ENCODE measurements at places on chromosomes 1 and 21.

DNA sequence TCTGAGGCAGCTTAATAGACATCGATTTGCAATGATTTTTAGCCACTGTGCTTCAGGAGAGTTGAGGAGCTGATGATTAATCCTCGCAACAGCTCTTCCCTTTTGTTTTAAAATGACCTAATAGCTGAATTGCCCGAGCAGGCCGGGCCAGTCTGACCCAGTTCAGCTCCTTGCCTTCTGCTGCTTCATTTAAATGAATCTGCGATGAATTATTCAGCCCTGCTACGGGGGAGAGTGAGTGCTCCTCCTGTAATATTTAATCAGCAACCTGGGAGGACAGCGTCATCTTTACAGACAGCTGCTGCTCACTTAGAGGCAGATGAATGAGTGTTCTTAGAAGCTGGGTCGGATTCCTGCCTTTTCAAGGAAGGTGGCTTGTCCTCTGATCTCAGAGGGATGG, 325.1 kb downstream of the CAMTA1 start:
- no peak for DNase-seq

GRCh38 chr1:15155888-15156741, 2.6 kb downstream of the TMEM51 start:
- DNase-seq = no peak

- DNase-seq = no peak
Measured at GRCh38 chr1:42777852-42778251, 6.9 kb upstream of the TMEM269 start.

GRCh38 chr1:1013922-1014648, 788 bp downstream of the ISG15 start:
- no peak for DNase-seq

DNA sequence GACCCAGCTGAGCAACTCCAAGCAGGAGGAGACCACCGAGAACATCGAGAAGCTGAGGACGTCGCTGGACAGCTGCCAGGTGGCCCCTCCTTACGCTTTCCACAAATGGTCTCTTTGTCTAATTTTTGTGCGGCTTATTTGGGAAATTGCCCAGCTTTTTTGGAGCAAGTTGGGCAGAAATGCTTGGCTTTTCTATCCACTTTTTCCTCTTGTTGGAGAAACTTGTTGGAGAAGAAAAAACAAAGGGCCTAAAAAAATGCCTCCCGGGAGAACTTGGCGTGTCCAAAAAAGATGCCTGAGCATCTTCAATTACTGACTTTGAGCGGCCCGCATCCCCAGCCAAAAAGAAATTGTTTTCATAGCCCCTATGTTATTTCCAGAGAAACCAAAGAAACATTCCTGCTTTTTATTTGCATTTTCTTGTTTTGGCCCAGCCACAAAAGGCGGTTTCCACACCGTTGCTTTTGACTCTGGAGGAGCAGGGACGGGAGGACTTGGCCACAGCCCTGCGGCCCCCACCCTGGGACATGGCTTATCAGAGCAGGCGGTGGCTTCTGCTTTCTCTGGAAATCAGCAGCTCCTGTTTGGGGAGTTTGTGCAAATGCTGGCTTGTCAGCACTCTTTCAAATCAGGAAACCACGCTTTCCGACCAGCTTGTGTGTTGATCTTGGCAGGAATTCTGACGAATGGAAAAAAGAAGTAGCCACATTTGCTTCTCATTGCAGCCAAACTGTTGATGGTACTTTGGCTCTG, 81.2 kb upstream of the EFHD2 start:
- no peak for DNase-seq

DNA sequence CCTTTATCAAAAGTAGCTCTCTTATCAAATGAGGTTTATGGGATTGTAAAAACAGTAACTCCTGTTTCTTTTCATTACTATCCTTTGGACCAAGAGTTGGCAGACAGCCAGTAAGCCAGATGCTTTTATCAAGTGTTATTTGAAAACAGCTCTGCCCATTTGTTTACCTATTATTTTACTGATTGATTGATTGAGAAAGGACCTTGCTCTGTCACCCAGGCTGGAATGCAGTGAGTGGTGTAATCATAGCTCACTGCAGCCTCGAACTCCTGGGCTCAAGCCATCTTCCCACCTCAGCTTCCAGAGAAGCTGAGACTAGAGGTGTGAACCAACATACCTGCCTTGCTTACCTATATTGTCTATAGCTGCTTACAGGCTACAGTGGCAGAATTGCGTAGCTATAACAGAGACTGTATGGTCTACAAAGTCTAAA, 3.6 kb downstream of the PRKAB2 start:
- DNase-seq = no peak

- no peak for DNase-seq
Measured at GRCh38 chr1:222334026-222334680, 213.8 kb downstream of the HHIPL2 start.

- DNase-seq = no peak
Measured at GRCh38 chr21:34609244-34609932, 5.5 kb downstream of the RCAN1 start.

DNA sequence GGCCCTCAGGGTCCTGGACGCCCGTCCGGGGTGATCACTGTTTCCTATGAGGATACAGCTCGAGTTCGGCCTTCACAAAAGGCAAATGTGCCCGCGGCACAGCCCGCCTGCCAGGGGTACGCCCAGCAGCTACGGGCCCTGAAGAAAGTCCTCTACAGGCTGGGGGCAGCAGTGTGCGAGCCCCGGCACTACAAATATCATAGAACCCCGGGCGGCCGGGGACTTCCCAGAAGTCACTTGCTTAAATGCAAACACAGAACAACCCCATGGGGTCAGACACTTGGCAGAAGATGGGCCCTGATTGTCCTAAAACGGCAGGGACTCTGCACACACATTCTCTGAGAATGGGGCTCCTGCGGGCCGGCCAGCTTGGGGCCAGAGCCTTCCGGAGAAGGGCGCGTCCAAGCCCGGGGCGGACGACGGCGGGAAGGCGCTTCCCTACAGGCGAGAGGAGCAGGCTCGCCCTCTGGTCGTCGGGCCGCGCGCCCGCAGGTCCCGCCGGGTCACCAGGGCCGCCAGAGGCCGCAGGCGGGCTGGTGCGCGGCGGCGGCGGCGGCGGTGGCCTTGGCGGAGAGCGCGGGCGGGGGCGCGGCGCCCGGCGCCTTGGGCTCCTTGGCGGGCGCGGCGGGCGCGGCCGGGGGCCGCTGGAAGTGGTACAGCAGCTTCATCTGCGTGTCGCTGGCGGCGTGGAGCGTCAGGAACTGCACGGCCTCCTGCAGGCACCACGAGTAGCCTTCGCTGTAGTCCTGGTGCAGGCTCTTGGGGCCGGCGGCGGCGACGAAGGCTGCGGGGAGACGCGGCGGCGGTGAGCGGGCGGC, 888 bp downstream of the HES5 start:
- DNase-seq = no peak

- no peak for DNase-seq
Measured at GRCh38 chr1:145720556-145720877, 1.2 kb downstream of the CD160 start.

GRCh38 chr1:160047111-160047991, 15.6 kb upstream of the PIGM start:
- no peak for DNase-seq

GRCh38 chr1:233406994-233407631, 79.6 kb downstream of the MAP3K21 start:
- no peak for DNase-seq

Measured in activated CD8-positive, alpha-beta memory T cell treated with anti-CD3 and anti-CD28 coated beads for 1 hour (primary cell).